ENCODE measurements at places on chromosomes 13 and 19.

DNA sequence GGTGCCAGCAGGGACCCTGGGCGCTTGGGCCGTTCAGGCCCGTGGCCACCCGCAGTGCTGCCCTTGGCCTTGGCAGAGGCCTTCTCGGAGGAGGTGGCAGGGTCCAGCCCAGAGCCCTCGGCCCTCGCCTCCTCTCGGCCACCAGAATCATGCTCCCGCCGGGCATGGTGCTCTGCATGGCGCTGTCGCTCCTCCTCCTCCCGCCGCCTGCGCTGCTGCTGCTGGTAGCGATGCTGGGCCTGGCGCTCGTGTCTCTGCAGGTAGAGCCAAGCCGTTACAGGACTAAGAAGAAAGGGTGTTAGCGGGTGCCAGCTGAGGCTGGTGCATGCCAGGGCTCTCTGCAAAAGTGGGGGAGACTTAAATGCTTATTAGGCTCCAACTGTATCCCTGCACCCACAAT is 9.5 kb downstream of the ANO8 start:
- DNase-seq, result no peak

DNA sequence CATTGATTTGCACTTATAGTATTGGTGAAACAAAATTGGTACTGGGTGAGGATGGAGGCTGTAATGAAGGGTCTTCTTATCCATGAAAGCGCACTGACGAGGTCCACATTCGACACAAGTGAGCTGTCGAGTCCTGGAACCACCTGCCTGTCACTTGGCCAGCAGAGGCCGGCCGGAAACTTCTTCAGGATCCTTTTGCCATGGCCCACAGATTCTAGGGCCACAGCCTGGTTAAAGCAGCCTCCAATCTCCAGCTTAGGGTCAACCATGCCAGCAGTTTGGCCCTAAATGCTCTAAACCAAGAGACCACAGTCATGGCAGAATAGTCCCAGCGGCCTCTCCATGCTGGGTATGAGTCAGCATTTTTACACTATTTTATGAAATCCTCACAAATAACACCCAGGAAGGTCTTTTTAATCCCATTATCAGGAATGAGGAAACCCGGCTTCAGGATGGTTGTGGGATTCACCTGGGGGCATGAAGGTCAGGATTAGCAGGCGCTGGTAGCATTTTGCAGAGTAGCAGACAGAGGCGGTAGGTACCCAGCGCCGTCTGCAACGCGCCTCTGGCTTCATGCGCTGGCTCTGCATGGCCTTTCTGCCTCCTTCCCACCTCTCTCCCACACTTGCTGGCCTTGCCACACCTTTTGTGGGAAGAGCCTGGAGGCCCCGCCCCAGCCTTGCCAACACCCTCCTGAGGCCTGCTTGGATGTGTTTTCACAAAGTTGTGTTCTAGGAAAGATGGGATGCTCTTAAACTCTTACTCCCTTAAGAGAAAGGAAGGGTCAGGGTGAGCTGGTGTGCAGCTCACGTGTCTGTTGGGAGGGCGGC is 15.2 kb downstream of the GAS6 start:
- DNase-seq, result no peak

GRCh38 chr13:46389457-46390451 is 2.7 kb upstream of the RUBCNL start:
- peak; percentile 7 for DNase-seq

DNA sequence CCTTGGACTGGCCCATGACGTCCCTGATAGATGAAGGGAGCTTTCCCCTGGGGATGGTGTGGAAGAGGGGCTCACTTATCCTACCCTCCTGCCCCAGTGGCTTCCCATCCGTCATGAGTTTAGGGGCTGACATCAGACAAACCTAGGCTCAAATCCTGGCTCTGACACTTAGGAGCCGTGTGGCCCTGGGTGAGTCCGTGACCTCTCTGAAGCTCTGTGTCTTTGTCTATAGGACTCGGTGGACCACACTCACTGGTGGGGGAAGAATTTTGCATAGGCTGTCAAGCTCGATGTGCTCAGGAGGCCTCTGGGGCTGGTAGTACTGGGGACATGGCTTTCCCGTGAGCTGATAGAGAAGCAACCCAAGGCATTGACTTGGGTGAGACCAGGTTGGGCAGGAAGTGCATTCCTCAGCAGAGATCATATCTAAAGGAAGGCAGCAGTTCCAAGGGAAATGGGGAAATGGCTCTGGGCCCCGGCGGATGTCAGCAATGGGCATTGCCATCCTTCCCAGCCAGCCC is 17.4 kb upstream of the AP1M2 start:
- peak; percentile 9 for DNase-seq

DNA sequence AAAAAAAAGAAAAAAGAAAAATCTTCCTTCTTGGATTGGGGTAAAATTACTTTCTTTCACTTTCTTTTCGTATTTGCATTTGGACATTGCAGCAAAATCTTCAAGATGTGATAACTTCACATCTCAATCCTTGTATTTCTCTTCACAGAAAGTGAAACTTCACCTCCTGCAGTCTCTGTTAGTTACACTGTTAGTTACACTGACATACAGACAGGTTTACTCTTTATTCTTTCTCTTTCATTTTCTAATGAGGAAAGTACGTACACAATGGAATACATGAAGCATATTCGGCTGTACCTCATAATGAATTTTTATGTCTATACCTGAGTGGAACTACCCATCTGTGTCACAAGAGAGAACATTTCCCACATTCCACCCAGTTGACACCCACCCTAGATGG is 459.1 kb upstream of the GPC6 start:
- DNase-seq, result no peak

DNA sequence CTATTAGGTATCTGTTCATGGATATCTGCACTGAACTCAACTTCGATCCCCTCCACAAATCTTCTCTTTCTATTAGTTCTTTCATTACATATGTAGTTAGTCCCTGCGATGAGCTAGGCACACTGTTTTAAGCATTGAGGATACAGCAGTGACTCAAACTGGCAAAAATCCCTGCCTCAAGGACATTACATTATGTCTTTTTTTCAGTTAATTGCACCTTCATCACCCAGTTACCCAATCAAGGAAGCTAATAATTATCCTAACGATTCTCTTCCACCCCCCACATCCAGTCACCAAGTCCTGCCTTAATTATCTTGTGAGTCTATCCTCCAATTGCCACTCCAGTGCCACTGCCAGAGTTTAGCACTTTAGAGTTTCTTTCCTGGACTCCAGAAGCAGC is 89.3 kb downstream of the C13orf42 start:
- DNase-seq, result no peak

GRCh38 chr13:36616706-36617105 is 57.1 kb upstream of the SERTM1 start:
- no peak for DNase-seq

Measured in activated CD4-positive, alpha-beta T cell treated with anti-CD3 and anti-CD28 coated beads for 48 hours (primary cell).